HEK293T (cell line): ENCODE measurements at places on chromosomes 5 and 9.

- DNase-seq, result peak; percentile 79
Measured at GRCh38 chr9:109244179-109245132, 76.4 kb downstream of the EPB41L4B start.

GRCh38 chr9:13377171-13377925 lies 97.9 kb upstream of the MPDZ start:
- DNase-seq, result no peak

GRCh38 chr5:936149-937144 lies 43.8 kb downstream of the TRIP13 start:
- no peak for DNase-seq

DNA sequence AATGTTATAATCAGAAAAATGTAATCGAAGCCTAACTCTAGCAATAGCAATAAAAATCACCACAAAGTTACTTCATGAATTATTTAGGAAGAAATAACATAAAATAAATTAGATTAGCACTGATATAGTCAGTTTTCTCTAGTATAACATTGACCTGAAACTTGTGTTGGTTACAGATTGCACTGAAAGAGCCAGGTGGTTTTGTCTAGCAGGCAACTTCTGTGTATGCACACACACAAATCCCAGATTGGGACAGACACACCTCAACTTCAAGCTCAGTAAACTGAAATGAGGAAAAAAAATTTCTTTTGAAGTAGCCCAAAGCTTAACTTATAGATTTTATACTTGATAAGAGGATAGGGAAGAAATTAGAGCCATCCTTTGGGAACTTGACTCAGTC lies 129.3 kb downstream of the EFNA5 start:
- DNase-seq, result no peak

DNA sequence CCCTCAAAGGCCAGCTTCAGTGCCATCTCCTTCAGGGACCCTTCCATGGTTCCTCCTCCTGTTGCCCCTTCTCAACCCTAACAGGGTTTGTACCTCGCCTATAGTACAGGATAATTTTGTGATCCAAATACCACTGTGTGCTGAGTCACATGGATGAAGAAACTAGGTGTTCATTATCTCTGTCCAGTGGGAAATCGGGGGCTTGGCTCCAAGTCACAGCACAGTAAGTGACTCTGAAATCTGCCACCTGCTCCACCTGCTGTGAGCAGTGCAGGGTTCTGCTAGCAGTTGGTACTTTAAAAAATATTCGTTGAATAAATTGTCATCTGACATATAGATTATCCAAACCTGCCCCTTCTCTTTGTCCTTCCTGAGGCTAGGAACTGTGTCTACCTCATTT lies 123.2 kb upstream of the OTULINL start:
- DNase-seq, result no peak

DNA sequence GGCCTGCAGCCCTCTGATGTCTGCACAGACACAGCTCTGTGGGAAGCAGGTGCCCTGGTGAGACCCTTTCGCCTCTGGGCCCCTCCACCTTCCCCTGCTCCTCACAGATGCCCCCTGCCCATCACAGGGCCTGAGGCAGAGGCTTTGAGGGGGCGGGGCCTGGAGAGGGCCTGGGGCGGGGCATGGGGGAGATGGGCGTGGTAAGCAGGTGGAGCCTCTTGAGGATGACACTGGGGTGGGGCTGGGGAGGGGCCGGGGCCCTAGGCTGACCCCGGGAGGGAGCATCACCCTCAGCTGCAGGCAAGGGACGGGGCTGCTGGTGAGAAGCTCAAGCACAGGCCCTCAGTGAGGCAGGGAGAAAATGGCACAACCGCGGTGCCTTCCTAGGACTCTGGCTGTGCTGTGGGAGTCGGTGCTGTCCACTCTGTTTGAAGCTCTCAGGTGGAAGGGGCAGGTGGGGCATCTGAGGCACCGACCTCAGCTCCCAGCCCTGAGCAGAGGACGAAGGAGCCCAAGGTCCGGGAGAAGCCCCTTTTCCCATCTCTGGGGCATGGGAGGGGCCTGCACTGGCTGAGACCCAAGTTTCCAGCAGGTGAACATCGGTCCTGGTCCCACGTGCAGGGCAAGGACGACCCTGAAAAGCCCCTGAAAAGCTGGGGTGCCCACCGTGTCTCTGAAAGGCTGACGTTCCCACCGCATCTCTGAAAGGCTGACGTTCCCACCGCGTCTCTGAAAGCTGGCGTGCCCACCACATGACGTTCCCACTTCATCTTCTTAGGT lies 17.5 kb upstream of the SLC9A3 start:
- no peak for DNase-seq

DNA sequence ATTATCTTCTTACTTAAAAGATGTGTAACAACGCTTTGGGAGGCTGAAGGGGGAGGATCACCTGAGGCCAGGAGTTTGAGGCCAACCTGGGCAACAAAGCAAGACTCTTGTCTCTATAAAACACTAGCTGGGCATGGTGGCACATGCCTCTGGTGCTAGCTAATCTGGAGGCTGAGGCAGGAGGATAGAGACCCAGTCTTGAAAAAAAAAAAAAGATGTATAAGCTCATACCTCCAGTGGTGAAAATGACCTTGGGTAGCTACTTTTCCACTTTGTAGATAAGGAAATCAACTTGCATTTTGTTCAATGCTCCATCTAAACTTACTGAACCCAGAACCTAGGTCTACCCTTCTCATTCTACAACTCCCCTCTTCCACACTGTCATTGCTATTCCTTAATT lies 16.6 kb downstream of the ARRDC3 start:
- no peak for DNase-seq

DNA sequence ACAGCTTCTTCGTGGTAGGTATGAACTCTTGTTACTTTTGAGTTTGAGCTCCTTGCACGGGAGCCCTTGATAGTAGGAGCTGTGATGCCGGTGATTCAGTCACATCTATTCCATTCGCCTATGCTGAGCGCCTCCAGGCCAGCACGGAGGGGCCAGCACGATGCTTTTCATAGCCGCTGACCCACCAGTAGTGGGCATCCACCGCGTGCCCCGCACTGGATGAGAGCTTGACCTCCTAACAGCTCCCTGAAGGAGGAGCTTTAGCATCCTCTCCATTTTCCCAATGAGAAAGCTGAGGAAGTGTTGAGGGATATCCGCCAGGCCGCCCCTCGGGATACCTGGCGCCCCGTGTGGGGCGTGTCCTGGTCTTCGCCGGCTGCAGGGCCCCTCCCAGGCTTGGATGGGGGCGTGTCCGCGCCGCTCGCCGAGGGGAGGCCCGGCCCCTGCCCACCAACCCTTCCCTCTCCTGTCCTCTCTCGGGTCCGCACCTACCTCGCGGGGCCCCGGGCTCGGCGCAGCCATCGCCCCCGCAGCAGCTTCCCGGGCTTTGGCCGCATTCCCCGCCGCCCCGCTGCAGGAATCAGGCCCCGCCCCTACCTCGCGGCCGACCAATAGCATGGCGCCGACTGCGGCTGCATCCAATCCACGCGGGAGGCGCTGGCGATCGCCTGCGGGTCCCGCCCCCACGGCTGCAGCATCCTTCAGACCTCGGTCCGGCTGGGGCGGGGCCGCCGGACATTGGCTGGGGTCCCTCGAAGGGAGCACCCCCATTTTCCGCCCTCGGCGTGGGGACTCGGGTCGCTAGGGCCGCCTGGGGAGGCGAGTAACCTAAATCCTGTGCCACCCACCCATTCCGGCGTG lies at the start of gene PIP5KL1:
Gene PIP5KL1, minus strand, starts transcription at position 547 of the 861 bp plus-strand sequence. Its CDS starts 25 bp downstream, at position 522.
- peak; percentile 87 for DNase-seq

- DNase-seq, result no peak
Measured at GRCh38 chr9:21155501-21155900, 11.0 kb downstream of the IFNA21 start.

DNA sequence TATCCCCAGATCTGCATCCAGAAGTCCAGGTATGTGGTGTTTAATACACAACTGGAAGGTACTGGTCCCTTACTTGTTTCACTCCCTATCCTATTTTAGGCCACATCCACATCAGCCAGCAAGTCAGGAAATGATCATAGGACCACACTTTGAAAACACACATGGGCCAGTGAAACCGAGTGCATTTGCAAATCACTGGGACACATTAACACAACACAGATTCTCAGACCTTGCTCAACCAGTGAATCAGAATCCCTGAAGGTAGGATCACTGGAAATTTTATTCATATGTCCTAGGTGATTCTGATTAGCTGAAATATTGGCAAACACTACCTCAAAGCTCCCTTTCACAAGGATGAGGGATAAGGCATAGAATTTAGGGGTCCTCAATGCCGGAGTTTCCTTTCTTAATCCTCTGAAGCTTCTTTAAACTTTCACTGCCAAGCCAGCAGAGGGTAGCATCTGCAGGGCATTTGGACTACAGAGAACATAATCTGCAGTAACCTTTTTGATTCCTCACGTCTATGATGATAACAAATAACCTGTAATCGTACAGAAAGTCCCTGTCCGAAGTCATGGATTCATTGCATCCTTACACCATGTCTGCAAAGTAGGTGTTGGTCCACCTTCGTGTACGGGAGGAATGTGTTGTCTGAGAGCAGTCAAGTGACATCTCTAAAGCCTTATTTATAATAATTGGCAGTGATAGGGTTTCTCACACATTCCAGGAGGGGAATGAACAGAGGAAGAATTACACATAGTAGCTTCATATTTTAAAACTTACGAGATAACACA lies 11.0 kb upstream of the ABLIM3 start:
- no peak for DNase-seq

DNA sequence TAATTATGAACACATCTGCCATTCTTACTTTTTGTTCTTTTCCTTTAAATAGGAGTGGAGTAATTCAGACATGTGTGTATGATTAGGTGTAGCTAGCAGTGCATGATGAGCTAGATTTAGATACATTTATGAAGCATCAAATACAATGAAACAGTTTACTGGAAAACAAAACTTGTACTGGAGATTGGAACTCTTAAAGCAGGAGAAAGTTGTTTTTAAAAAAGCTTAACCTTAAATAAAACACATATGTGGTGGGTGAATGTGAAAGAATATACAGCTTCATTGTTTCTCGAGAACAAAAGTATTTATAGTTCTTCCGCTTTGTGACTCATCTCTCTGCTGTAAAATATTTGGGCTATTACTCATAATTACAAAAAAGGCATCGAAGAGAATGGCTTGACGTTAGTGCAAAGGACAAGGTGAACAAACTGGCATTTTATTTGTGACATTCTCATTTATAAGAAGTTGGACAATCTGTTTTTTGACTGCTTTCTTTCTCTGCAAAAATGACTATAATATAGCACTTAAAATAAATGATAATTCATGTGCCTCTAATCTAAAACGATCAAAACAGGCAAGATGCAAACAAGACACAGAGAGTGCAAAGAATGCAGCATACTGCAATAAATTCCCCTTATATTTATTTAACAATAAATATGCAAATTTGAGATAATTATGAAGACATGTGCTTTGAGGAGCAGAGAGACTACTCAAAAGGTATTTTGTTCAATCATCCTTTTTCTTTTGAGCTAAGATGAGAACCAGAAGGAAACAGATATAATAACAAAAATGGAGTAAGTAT lies 478.8 kb downstream of the CETN3 start:
- no peak for DNase-seq

GRCh38 chr5:147731431-147732290 lies 50.9 kb downstream of the JAKMIP2 start:
- no peak for DNase-seq

DNA sequence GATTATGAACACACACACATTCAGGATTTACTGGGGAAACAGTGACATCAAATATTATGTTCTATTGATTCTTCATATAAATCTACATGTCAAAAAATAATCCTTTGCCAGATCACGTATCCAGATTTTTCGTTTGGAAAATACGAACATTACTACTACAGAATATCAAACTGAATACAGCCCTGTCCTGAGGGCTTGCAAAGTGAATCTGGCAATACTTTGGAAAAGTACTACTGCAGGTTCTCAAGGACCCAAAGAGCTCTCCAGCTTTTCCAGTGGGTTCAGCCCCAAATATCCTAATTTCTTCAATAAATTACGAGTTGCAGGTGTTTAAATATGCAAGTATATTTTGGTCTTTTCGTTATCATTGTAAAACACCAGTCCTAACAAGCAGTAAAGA lies 411 bp upstream of the NDUFS4 start:
- DNase-seq, result no peak

DNA sequence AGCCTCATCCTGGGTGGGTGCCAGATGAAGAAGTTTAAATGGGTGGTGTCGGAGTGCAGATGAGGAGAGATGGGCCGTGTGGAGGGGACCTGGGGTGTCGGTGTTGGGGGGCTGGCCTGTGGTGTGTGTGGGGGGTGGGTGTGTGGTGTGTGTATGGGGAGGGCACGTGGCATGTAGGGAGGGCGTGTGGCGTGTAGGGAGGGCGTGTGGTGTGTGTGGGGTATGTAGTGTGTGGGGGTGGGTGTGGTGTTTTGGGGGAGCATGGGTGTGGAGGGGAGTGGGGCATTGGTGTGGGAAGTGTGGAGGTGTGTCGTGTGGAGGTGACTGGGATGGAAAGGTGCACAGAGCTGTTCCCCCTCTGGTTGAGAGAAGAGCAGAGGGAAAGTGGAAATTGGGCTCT lies 34.5 kb downstream of the SLC46A2 start:
- no peak for DNase-seq

DNA sequence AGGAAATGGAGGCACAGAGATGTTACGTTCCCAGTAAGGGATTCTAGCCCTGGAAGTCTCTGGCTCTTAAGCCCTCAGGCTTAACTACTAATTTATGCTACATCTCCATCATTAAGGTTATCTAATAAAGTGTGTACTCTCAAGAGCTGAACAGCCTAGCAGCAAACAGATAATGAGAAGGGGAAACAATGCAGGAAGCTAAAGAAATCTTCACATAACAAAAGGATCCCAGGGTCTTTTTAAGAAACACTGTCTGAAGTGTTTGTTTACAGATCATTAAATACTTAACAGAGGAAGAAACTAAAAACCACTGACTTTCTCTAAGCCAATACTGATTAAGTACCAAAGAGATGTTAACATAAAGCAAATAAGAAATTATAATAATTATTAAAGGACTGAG lies 129.0 kb downstream of the PAPPA start:
- DNase-seq, result no peak

DNA sequence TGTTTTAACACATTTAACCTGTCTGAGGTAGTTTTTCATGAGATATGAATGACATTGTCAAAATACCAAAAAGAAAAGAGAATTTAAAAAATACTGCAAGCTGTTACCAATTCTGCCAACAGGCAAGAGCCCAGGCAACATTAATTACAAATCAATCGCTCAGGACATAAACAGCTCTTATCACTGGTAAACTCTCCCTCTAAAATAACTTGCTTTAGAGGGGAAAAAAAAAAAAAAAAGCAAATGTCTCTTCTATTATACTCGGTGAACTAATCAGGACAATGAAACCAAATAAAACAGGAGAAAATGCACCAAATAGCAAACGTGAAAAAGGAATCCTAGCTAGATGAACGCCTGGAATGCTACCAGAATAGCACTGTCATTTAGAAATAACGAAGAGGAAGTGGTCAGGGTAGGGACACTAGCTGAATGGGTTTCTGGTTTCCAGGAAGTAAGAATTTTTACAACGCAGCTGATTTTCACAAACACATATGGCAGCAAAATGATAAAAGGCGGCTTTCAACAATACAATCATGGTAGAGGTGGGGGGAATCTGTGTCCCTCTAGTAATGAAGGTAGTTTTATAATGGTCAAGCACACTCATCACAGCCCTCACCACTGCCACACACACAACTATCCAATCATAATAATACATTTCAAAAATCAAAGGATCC lies 94.9 kb downstream of the DENND1A start:
- no peak for DNase-seq

- DNase-seq, result no peak
Measured at GRCh38 chr9:69502671-69503301, 169.4 kb downstream of the APBA1 start.
